ENCODE measurements at places on chromosomes 6 and 20. TPM values are rescaled to one million over a fixed set of nuclear protein-coding genes. Genes with fewer than 3 reads are reported as not detected.

DNA sequence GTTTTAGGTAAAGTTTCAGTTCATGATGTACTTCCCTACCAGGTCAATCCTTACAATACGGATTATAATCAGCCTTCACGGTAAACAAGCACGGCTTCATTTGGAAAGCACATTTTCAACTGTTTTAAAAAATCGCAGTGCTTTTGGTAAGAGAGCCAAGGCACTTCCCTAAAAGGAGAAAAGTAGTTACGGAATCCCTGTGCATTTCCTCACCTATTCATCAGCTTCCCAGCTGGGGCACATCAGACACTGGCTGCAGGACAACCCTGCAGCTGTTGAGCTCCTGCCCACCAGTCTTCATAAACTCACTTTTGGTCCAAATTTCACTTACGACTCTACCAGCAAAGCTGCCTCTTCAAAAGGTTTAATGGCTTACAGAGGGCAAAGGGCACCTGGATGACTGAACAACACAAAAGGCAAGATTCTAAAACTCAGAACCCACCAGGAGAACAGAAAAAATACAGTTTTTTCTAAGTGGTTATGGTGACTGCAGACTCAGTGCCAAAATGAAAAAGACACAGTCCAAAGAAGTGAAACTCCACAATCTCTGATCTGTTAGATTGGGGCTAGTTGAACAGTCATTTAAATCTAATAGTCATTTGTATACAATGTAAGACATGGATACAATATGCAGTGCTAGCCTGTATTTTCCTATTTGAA lies 7.5 kb downstream of the SNX5 start:
- peak overlapping the region; percentile 60 for H3K27ac ChIP-seq
- no peaks in the 10 kb centered on the region for H3K36me3 ChIP-seq
- DNase-seq: no peak
- no peaks in the 10 kb centered on the region for H3K27me3 ChIP-seq
- peak overlapping the region; percentile 11 for H3K4me3 ChIP-seq

DNA sequence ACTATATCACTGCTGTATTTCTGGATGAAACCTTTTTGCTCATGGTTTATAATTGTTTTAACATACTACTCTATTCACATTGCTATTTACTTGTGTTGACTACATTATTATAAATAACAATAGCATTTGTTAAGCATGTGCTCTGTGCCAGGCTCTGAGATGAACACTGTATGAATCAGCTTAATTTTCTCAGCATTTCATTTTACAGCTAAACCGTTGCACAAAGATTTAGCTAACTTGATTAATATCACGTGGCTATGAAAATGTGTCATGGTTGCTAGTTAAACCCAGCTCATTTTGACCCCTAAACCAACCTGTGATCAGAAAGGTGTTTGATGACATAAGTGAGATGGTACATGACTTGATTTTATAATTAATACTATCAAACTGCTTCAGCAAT lies 77.5 kb downstream of the NCOA7 start:
- DNase-seq: no peak
- peaks cover 20% of the 10 kb centered on the region for H3K4me1 ChIP-seq
- H3K27ac ChIP-seq: peak overlapping the region; percentile 62
- H3K27me3 ChIP-seq: no peaks in the 10 kb centered on the region

GRCh38 chr20:60136645-60137401 lies 178.6 kb downstream of the CDH26 start:
- no peaks in the 10 kb centered on the region for H3K4me1 ChIP-seq
- no peak overlapping the region for H3K4me3 ChIP-seq
- DNase-seq: no peak
- H3K36me3 ChIP-seq: no peaks in the 10 kb centered on the region

DNA sequence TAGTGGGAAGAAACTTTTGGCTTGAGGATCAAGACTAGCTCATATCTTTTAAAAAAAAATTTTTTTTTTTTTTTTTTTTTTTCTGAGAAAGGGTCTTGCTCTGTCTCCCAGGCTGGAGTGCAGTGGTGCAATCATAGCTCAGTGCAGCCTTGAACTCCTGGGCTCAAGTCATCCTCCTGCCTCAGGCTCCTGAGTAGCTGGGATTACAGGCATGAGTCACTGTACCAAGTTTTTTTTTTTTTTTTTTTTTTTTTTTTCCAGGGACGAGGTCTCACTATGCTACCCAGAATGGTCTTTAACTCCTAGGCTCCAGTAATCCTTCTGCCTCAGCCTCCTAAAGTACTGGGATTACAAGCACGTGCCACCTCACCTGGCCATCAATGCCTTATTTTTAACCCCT lies 27.9 kb downstream of the GCLC start:
- DNase-seq: no peak
- H3K4me1 ChIP-seq: peaks cover under 1% of the 10 kb centered on the region
- no peaks in the 10 kb centered on the region for H3K27me3 ChIP-seq
- no peak overlapping the region for H3K27ac ChIP-seq
- H3K4me3 ChIP-seq: no peak overlapping the region
- H3K36me3 ChIP-seq: peaks cover 23% of the 10 kb centered on the region

Gene SLC22A23
- 56.7 TPM for total RNA-seq

DNA sequence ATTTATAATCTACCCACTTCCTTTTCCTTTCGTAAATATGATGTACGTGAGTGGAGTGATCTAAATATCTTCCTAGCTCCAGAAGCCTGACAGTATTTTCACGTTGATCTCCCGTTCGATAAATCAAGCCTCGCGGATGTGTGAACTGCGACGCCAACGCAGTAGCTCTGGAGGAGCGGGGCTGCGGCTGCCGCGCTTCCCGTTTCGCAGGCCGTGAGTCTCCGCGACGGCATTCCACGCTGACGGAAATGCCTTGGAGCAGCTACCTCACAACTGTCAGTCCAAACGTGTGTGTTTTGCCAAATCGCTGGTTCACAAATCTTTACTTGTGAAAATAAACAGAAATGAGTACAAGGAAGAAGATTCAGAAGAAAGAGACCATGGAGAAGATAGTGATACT lies 41.2 kb downstream of the BTBD3 start:
- H3K4me3 ChIP-seq: no peak overlapping the region
- no peak overlapping the region for H3K27ac ChIP-seq
- no peak for DNase-seq
- no peaks in the 10 kb centered on the region for H3K27me3 ChIP-seq
- H3K4me1 ChIP-seq: no peaks in the 10 kb centered on the region

Gene SLC22A16
- not detected for total RNA-seq

DNA sequence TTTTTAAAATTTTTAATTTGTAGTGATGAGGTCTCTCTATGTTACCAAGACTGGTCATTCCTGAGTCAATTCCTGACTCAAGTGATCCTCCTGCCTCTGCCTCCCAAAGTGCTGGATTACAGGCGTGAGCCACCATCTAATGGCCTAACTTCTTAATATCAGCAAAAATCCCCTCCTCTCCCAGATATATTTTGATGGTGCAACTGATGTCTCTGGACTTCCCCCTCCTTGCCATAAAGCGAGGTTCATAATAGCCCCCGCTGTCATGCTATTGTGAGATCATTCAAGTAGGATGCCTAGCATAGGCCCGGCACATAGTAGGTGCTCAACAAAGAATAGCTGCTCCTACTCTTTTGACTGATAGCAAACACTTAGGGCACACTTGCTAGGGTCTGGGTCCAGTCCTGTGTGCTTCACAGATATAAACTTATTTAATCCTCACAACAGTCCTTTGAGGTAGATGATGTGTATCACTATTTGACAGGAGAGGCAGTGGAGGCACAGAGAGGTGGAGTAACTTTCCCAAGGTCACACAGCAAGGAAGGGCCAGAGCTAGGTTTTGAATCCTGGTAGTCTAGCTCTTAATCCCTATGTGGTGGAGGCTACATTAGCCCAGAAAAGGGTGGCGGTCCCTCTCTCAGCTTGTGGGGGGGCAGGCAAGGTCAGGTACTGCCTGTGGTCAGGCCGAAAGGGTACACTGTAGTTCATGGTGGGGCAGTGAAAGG lies 14.6 kb downstream of the SRC start:
- H3K4me3 ChIP-seq: no peak overlapping the region
- H3K27me3 ChIP-seq: no peaks in the 10 kb centered on the region
- H3K27ac ChIP-seq: no peak overlapping the region
- peak; percentile 24 for DNase-seq

DNA sequence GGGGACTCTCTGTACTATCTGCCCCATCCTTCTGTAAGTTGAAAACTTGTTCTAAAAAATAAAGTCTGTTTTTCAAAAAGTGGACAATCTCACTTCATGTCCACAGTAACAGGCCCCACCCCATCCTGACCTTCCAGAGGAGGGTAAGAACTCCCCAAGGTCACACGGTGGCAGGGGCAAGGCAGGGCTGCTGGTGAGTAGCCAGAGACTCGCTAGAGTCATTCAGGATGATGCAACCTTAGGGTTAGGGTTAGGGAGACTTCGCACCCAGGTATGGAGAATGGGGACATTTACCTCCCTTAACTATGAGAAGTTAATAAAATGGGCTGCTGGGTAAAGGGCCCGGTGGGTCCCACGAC lies 15.4 kb downstream of the PEDS1 start:
- no peak for DNase-seq
- H3K27ac ChIP-seq: peak overlapping the region; percentile 80
- peaks cover 47% of the 10 kb centered on the region for H3K36me3 ChIP-seq
- H3K4me1 ChIP-seq: peaks cover 72% of the 10 kb centered on the region
- H3K4me3 ChIP-seq: no peak overlapping the region
- H3K27me3 ChIP-seq: no peaks in the 10 kb centered on the region

GRCh38 chr6:155263373-155264063 lies at the start of gene CLDN20:
CLDN20 (plus strand) TSS chr6:155264013; CDS start chr6:155275720, 11,707 bp downstream.
- no peak for DNase-seq
- H3K27ac ChIP-seq: peak within 1 kb of the TSS; percentile 60
- no peak within 1 kb of the TSS for H3K4me3 ChIP-seq
- no peaks in the 10 kb centered on the region for H3K27me3 ChIP-seq
- H3K36me3 ChIP-seq: peaks cover 15% of the 10 kb centered on the region

- H3K27ac ChIP-seq: no peak overlapping the region
- no peak for DNase-seq
- H3K27me3 ChIP-seq: no peaks in the 10 kb centered on the region
- H3K36me3 ChIP-seq: no peaks in the 10 kb centered on the region
- H3K4me3 ChIP-seq: no peak overlapping the region
These were observed 45.1 kb downstream of the RNASET2 start for GRCh38 chr6:166911248-166911677.

Gene SAMD5
- 7.8 TPM for total RNA-seq

GRCh38 chr6:110537208-110538123 lies 61.1 kb upstream of the SLC22A16 start:
- H3K4me3 ChIP-seq: no peak overlapping the region
- DNase-seq: no peak
- H3K4me1 ChIP-seq: peaks cover 18% of the 10 kb centered on the region
- no peaks in the 10 kb centered on the region for H3K36me3 ChIP-seq

- no peaks in the 10 kb centered on the region for H3K27me3 ChIP-seq
- no peaks in the 10 kb centered on the region for H3K36me3 ChIP-seq
- DNase-seq: no peak
- H3K27ac ChIP-seq: peak overlapping the region; percentile 0
- no peak overlapping the region for H3K4me3 ChIP-seq
- peaks cover 13% of the 10 kb centered on the region for H3K4me1 ChIP-seq
These were observed 12.9 kb downstream of the TGM2 start for GRCh38 chr20:38152175-38152620.

Gene FAM217A
- total RNA-seq: not detected

DNA sequence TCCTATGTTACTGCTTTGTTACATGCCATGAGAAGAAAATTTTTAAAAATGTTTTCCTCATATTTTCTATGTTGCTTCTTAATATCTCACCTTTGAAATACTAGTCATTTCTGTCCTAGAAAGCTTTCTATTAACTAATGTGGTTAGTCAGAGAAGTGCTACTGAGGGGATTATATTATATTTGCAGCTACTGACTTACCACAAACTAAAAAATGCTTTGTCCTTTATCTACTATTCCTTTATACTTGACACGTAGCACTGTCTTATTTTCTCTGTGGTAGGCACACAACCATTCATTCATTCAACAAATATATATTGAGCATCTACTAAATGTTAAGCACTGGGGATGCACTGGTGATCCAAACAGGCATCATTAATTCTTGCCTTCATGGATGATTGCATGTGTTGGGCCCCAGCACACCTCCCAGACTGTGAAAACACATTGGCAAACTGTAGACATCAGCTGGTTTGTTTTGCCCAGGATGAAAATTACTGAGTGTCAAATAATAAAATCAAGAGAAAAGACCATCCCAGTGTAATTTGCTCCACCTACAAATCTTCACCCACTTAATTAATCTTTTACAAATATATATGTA lies 10.7 kb upstream of the MLIP start:
- H3K4me3 ChIP-seq: no peak overlapping the region
- no peak for DNase-seq
- H3K27me3 ChIP-seq: no peaks in the 10 kb centered on the region
- no peak overlapping the region for H3K27ac ChIP-seq
- no peaks in the 10 kb centered on the region for H3K36me3 ChIP-seq
- no peaks in the 10 kb centered on the region for H3K4me1 ChIP-seq

GRCh38 chr20:18832546-18833200 lies 19.1 kb downstream of the SCP2D1 start:
- no peaks in the 10 kb centered on the region for H3K27me3 ChIP-seq
- H3K4me1 ChIP-seq: no peaks in the 10 kb centered on the region
- no peak for DNase-seq
- H3K36me3 ChIP-seq: no peaks in the 10 kb centered on the region

Gene RIMS1
- 3.3 TPM for total RNA-seq
